ENCODE measurements at places on chromosomes 16 and 17. TPM values are rescaled to one million over a fixed set of nuclear protein-coding genes. Genes with fewer than 3 reads are reported as not detected.

CD7 gene
- polyA plus RNA-seq, result 4.7 TPM

LONP2 gene
- polyA plus RNA-seq, result 18.1 TPM

TLCD1 gene
- polyA plus RNA-seq, result 5.4 TPM

ATP1B2 gene
- 0.51 TPM for polyA plus RNA-seq

SOST gene
- polyA plus RNA-seq, result not detected
